ENCODE measurements at places on chromosomes 5 and 9. TPM values are rescaled to one million over a fixed set of nuclear protein-coding genes. Genes with fewer than 3 reads are reported as not detected.

DNA sequence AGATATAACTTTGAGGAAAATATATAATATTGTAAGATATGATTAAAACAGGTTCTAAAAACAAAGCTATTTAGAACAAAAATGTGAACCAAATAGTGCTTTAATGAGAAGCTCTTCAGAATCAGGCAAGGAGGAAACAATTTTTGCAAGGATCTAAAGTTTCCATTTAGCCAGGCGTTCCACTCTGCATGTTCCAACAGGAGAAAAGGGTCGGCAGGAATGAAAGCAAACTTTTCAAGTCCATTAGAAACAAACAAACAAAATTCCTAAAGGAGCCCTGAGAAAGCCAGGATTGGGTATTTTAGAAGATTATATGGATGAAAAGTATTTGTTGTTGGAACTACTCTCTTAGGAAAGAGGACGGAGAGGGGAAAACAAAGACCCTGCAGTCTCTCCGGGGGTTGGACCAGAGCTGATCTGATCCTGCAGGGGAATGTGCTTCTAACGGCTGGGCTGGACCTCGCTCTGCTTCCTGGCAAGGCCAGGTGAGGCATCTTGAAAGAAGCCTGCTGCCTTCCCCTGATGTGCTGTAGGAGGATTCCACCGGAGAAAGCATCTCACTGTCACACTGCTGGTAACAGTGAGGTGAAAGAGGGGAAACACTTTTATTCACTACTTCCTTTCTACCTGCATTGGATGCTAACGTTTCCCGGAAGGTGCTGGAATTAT lies 94.6 kb downstream of the PRRT1B start:
- no peak for DNase-seq

- no peak for DNase-seq
These were observed 683.8 kb downstream of the LRRC70 start for GRCh38 chr5:63262185-63262981.

TLR4 gene
- not detected for total RNA-seq

BRINP1 gene
- not detected for total RNA-seq

- no peak for DNase-seq
These were observed 16.5 kb upstream of the ROR2 start for GRCh38 chr9:91966503-91966902.

PHYHD1 gene
- 1.9 TPM for total RNA-seq

DNA sequence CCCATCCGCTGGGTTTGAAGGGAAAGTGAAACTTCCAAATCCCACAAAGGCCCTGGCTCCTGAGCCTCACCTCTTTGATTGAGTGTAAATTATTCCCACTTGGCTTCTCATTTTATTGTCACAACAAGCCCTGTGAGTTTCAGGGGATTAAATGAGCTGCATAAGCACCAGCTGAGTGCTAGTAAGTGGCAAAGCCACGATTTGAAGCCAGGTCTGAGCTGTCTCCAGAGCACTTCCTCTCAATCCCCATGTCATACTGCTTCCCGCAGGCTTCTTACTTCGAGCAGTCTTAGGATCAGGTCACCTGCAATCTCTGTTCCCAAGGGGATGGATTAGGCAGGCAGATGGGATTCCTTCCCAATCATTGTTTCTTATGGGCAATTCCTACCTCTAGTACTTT lies 18.0 kb downstream of the RPS14 start:
- no peak for DNase-seq

DNA sequence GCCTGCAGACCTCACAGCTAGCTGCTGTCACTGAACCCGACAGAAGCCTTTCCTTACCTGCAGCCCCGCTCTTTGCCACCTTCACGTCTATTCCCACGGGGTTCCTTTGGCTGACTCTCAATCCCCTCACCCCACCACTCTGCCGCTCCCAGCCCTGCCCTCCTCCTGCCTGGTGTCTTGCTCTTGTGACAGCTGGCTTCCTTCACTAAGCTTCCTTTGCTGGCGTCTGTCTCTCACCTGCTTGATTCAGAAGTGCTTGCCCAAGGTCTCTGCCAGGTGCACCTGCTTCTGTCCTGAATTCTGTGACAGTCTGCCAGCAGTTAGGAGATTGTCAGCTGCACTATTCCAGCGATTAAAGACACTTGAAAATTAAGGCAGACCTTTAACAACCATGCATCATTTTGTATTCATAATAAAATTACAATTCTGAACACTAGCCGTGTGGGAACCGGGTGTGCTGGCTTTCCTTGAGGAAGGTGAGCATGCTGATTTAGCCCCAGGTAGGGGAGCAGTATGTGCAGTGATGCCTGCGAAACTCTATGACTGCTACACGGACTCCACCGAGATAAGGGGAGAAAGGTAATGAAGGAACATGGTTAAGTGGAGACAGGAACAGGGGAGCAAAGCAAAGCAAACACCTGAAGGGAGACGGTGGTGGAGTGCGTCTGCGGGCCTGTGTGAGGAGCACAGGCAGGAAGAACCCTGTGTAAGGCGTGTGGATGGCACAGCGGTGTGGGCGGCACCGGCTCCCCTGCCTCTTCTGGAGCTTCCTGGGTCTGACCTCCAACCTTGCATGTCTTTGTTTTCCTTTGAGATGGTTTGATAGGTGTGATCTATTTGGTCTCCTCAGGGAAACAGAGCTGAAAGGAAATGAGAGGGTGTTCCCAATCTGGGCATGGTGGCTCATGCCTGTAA lies 80.1 kb upstream of the CACNA1B start:
- DNase-seq, result no peak

PNPLA7 gene
- 6.8 TPM for total RNA-seq
